ENCODE measurements at places on chromosomes 12 and 14.

- H3K27me3 ChIP-seq = no peaks in the 10 kb centered on the region
- DNase-seq = no peak
- H3K36me3 ChIP-seq = peaks cover 6% of the 10 kb centered on the region
These were observed 177.2 kb upstream of the PRICKLE1 start for GRCh38 chr12:42766754-42767153.

DNA sequence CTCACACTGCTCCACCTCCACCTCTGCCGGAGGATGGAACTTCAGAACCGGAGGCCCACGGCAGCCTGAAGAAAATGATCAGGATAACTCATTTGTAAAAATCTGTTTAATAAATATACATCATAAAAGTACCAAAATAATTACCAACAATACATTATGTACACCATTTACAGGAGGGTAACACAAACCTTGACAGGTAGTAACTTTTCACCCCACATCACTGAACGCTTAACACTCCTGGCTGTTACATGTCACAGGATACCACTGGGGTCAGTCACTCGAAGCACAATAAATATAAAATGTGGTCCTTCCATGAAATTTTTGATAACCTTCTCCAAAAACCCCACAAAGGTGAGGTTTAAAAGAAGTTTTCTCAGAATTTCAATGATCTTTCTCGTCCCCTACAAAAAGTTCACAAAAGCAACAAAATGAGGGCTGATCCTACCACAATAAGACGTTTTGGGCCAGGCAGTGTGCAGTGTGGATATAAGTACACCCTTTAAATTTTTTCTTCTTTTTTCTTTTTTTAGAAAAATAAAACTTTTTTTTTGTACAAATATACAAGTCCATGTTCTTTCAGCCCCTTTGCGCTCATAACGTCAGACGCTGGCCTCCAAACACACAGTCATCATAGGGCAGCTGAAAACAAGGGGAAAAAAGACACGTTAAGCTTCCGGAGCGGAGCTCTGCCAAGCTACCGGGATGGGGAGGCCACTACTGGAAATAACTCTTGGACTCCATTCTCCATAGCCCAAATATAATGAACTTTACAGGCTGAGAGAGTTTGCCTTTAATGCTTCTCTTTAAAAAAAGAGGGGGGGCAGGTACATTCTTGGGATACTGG, 2.9 kb downstream of the NFKBIA start:
- no peak for DNase-seq
- peaks cover 63% of the 10 kb centered on the region for H3K4me1 ChIP-seq
- H3K4me3 ChIP-seq = peak overlapping the region; percentile 83
- peaks cover 42% of the 10 kb centered on the region for H3K36me3 ChIP-seq
- H3K27me3 ChIP-seq = no peaks in the 10 kb centered on the region
- peak overlapping the region; percentile 64 for H3K27ac ChIP-seq

DNA sequence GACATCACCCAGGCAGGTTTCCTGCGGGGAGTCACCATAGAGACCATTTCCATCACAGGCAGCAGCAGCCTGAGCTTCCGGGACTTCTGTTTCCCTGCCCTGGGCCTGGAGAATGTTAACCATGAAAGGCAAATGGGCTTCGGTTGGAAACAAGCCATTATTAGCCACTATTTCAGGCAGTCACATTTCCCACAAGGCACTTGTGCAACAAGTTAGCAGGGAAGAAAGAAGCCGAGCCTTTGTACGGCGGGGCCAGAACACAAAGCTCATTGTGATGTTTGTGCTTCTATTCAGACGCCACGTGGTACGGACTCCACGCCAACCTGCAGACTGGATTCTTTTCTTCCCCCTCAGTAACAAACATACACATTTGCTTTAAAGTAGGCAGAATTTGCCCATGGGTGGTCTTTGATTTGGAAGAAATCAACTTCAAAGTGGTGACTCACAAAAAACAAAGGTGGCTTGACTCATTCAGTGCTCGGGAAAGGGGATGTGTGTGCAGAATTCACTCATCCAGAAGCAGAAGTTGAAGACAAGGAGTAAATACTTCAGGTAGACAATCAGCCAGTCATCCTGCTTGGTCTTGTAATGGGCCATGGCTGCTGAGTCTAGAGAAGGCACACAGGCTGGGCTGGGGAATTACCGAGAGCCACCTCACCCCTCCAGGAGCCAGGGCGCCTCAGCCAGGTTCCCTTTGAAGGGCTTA, 154.2 kb upstream of the PRMT8 start:
- H3K4me3 ChIP-seq = no peak overlapping the region
- no peak for DNase-seq
- no peaks in the 10 kb centered on the region for H3K27me3 ChIP-seq
- H3K36me3 ChIP-seq = no peaks in the 10 kb centered on the region
- no peak overlapping the region for H3K27ac ChIP-seq

DNA sequence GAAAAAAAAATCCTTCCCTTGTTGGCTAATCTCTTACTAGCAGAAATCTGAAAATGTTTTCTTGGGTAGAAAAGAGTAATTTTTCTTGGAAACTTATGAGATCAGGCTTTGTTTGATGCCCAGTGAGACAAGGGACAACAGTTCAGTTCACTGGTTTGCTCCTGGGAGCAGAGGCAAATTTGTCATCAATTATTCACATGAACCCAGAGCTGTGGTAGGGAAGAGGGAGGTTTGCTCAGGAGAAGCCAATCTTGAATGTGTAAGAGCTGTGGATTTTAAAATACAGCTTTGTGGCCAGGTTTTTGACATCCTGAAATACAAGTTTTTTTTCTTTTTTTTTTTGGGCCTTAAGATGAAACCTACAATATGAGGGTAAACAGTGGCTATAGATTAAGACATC, 426.6 kb downstream of the ATP23 start:
- H3K27ac ChIP-seq = no peak overlapping the region
- H3K36me3 ChIP-seq = no peaks in the 10 kb centered on the region
- peaks cover 33% of the 10 kb centered on the region for H3K4me1 ChIP-seq
- DNase-seq = no peak

DNA sequence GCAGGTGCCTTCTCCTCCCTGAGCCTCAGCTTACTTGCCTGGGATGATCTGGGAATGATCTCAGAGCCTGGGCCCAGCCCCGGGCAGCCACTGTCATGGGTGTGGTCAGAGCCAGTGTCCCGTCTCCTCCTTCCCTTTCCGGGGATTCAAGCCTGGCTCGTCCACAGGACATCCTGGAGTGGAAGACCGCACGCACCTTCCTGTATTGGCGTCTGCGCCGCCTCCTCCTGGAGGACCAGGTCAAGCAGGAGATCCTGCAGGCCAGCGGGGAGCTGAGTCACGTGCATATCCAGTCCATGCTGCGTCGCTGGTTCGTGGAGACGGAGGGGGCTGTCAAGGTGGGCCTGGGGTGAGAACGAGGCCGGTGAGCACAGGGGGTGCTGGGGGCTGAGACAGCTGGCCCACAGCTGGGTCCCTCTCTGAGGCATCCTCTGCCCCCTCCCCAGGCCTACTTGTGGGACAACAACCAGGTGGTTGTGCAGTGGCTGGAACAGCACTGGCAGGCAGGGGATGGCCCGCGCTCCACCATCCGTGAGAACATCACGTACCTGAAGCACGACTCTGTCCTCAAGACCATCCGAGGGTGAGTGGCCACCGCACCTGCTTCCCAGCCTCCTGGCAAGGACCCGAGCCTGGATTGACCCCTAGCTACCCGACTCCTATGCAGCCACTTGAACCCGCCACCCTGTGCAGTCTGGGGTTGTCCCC, 44.0 kb downstream of the FOXN4 start:
- no peak for DNase-seq
- H3K4me3 ChIP-seq = no peak overlapping the region
- peaks cover 13% of the 10 kb centered on the region for H3K36me3 ChIP-seq
- H3K27me3 ChIP-seq = peaks cover 28% of the 10 kb centered on the region

DNA sequence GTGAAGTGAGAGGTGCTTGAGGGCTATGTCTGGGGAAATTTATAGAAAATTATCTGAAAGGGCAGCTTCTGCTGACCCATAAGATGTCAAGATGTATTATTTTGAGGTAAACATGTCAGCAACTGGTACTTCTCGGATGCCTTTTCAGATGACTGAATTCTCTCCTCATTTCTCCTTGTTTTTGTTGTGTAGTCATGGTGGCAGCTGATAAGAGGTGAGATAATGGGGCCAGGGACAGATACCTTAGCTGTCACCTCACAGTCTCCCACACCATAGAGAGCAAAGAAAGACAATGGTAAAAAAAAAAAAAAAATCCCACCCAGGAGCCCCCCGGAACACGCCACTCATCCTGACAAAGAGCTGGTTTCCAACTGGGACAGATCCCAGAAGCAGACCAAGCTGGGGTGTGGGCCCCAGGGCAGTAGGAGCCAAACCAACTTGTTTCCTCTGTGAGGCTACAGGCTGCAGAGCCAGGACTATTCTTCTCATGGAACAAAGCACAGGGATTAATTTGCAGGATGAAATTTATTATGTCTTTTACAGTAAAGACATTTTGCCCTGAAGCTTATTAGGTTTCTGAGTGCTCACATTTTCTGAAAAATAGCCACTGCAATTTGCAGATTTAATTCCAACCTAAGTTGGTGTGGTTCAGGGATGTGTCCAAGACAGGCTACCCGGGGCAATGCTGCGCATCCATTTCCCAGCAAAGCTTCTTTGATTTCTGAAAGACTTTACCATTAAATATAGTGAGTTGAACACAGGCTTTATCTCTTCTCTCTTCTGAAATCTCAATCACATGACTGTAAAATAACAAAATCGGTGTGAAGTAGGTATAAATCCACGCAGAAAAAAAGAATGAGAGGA, 52.2 kb downstream of the NDUFA12 start:
- H3K27me3 ChIP-seq = peaks cover 2% of the 10 kb centered on the region
- no peak overlapping the region for H3K4me3 ChIP-seq
- DNase-seq = no peak
- peaks cover under 1% of the 10 kb centered on the region for H3K4me1 ChIP-seq
- H3K27ac ChIP-seq = no peak overlapping the region
- no peaks in the 10 kb centered on the region for H3K36me3 ChIP-seq

DNA sequence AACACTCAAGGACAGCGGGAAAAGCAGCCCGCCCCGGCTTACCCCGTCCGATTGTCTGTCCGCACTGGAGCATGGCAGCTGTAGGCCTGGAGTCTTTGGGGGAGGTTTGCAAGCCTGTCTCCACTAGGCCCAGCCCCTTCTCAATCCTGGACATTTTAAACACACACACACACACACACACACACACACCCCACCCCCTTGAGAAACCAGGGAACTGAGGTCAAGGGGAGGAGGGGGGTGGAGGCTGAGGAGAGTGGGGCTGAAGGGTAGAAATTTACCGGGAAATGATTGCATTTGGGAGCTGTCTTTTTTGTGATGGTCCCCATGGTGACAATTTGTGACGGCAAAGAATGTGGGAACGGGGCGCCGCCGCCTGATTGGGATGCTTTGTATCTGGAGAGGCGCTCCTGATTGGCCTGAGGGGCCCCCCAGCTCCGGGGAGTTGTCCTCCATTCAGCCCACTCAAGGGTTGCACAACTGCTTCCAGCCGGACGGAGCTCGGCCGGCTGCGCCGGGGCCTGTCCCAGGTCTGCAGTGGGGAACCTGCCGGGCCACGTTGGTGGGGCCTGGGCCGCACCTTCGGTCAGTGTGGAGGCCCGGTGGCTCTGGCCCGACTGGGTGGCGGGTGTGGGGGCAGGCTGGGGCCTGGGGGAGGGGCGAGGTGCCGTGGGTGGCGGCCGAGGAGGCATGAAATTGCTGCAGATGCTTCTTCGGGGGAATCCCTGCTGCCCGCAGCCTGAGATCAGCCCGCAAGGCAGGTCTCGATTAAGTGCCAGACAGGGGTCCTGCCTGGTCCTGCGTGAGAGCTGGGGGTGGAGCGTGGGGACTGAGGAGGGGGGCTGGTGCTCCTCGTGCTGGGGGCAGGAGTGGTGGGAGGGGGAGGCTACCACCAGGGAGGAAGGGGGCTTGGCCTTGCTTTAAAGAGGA, at the start of gene FAM181A:
TSS of gene FAM181A (plus strand) at position 472 of the 927 bp plus-strand sequence. CDS start 942 bp downstream, outside the sequence.
- peak within 1 kb of the TSS; percentile 64 for H3K27ac ChIP-seq
- peak; percentile 24 for DNase-seq
- H3K4me3 ChIP-seq = no peak within 1 kb of the TSS
- H3K27me3 ChIP-seq = peaks cover 7% of the 10 kb centered on the region
- H3K36me3 ChIP-seq = no peaks in the 10 kb centered on the region

Data from nephron progenitor cell (in vitro differentiated cells).